ENCODE measurements at places on chromosomes 12 and 14.

DNA sequence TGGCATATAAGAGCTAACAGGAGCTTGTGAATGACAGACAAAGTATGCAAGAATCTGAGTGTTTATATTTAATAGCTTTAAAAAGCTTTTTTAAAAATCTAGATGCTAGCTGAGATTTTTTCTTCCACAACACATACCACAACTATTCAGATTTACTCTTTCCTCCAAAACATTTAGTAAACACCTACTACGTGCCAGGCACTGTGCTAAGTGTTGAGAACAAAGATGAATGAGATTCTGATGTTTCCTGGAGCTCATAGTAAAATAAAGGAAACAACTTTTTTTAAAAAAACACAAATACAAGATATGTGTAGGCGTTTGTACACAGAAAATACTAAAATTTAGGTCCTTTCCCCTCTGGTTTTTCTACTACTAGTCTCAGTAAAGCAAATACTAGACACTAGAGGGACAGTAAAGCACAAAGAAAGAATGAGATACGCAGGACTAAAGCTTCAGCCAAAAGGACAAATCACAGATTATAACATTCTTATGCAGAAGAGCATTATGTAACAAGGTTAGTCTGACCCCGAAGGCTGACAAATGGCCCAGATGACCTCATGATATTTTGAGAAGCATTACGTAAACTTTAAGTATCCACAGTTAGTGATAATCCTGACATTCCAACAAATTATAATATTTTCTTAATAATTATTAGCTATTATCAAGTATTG lies 78.6 kb upstream of the PAWR start:
- no peak for DNase-seq

- no peak for DNase-seq
These were observed 42.3 kb downstream of the DPF3 start for GRCh38 chr14:72851635-72852034.

DNA sequence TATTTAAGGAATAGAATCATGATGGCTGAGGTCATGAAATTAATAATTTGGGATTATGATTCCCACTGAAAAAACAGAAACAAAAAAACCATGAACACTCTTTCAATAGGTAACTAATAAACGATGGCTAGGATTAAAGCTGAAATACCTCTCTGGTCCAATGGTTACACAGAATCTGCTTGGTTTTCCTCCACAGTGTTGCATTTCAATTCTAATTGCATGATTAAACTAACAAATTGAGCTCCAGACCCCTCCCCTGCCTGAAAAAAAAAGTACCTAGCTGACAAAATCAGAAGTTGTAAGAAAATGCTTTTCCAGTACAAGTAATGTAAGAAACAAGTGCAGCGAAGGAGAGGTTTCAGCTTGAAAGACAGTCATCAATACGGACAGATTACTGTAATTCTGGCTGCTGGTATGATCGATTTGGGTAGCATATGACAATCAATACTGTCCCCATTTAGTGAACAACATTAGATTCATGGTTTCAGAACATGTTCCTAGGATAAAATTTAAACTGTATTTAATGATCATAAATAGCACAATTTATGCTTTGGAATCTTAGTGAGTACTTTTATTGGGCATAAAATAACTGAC lies 32.0 kb downstream of the INSM2 start:
- DNase-seq = no peak

DNA sequence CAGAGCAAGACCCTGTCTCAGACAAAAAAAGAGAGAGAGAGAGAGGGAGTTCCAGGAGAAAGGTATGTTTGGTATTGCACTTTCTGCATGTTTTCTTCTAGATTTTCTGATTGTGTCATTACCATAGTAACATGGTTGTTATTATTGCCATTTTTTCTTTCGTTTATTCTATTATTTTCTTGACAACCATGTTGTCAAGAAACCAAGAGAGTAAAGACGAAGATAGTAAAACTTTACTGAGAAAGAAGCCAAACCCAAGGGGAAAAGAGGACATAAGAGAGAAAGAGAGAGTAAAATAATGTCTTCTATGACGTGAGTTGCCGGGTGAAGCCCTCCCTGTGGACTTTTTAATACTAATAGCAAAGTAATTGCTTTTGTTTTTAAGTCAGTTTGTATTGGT lies 1186.0 kb upstream of the SEL1L start:
- no peak for DNase-seq

DNA sequence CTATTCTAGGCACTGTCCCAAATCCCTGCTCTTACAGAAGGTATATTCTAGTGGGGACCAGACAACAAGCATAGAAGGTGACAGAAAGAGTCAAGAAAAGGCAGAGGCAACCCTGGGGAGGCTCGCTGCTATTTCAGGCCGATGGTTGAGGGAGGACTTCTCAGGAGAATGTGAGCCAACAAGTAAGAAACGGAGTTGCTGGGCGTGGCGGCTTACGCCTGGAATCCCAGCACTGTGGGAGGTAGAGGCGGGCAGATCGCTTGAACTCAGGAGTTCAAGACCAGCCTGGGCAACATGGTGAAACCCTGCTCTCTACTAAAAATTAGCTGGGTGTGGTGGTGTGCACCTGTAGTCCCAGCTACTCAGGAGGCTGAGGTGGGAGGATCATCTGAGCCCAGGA lies 4.7 kb upstream of the GOLGA3 start:
- DNase-seq = no peak

GRCh38 chr12:55659486-55660385 lies 23.0 kb downstream of the OR10P1 start:
- no peak for DNase-seq

DNA sequence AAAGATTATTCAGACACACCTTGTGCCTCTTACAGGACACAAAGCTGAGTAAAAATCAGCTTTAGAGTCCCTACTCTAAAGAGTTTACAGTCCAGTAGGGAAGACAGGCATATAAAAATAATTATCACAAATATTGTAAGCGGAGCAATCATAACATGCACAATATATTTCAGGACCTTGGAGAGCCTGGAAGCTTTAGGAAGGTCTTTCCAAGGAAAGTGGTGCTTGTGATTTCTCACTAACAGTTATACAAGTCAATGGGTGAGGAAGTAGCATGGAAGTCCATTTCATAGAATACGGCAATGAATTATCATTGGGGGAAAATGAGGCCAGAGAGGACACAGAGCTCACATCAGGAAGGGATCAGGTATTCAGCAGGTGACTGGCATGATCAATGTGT lies 268.3 kb downstream of the C12orf50 start:
- no peak for DNase-seq

DNA sequence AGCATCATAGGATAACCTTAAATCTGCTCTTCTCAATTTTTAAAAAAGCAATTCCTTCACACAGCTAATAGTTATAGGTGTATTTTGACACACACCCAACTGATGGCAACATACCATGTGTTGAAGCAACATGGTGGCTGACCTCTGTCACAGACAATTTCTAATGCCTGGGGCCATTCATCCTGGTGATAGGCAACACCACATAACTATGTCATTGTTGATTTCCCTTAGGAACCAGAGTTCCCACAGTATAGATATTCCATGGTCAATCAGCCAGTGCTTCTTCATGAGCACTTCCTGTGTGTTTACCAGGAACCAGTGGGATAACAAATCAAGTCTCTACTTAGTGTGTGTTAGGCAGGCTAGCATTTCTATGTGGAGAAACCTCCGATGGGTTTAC lies 88.3 kb downstream of the FIGNL2 start:
- DNase-seq = no peak

GRCh38 chr12:124698211-124698997 lies 131.0 kb upstream of the NCOR2 start:
- no peak for DNase-seq

DNA sequence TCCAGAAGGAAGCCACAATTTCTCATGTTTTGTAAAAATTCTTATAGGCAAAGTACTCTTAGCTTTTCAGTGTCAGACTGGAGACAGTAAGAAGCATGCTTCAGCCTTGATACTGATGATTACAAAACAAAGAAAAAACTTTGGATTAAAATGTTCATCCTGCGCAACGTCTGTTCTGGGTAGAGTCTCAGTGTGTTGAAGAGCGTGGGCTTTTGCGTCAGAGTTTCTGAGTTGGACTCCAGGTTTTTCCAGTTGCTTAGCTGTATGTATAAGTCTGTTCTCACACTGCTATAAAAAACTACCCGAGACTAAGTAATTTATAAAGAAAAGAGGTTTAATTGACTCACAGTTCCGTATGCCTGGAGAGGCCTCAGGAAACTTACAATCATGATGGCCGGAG lies 508.1 kb downstream of the DIO2 start:
- DNase-seq = no peak

DNA sequence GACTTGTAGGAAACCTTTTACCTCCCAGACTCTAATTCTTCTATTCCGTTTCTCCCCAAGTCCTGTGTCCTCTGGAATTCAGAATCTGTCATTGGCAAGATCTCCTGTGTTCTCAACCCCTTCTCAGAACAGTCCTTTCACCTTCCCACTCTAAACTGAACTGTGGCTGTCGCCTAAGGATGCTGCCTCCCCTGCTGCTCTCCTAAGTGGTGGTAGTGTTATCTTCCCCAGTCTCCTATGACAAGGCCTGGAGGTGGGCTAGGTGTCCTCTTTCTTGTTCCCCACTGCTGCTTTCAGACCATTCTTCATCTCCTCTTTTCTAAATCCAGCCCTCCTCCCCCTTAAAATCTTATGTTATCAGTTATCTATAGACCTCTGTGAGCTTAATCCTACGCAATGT lies 397.4 kb downstream of the RAD51B start:
- DNase-seq = no peak

DNA sequence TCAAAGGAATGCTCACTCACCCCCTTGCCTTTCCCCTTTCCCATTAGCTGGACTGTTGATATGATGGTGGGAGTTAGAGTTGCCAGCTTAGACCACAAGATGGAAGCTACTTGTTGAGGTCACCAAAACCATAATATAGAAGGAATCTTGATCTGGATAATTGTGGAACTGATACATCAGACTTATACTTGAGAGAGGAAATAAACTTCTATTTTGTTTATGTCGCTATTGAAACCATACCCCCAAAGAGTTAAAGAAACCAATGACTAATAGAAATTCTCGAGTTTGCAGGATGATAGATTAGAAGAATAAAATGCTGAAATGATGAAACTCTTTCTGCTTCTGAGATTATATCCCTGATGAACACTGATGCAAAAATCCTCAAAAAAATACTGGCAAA lies 37.9 kb downstream of the TDG start:
- DNase-seq = no peak

DNA sequence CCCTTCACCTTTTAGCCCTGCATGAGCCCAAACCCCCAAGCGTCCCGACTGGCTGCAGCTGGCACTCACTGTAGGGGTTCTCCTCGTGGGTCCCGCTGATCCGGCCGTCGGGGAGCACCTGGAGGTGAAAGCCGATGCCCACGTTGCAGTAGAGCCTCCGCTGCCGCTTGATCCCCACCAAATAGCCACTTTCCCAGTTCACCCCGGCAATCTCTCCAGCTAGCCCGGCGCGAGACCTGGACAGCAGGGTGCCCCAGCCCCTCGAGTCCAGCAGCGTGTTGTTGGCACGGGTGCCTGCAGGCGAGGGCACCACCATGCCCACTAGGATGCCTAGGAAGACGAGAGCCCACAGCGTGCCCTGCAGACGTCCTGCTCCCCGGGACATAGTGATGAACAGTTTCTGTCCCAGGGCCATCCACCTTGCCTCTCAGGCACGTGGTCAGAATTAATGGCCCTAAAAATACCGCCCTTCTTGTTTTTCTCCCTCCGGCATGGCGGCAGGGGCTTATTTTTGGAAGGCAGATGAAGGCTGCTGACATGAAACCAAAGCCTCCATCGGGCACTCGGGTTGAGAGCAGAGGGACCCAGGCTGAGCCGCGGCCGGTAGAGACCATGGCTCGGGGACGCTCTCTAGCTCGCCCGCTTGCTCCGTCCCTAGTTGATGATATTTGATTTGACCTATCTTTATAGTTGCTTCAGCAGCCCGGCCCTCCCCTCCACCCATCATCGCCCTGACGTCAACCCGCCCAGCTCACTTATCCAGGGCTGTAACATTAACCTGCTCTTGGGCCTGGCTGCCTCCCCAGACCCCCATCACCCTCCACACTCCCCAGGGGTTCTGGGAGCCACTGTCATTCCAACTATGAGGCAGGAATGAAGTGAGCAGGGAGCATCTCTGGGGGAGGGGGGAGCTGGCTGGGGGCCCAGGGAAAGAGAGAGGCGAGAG lies at the start of gene FGF6:
Gene FGF6, minus strand, starts transcription at position 660 of the 946 bp plus-strand sequence. Its CDS starts 245 bp downstream, at position 415.
- DNase-seq = no peak

- no peak for DNase-seq
These were observed 27.7 kb downstream of the FIGNL2 start for GRCh38 chr12:51820526-51821439.

- DNase-seq = no peak
These were observed 4.3 kb downstream of the TINF2 start for GRCh38 chr14:24238123-24238522.

DNA sequence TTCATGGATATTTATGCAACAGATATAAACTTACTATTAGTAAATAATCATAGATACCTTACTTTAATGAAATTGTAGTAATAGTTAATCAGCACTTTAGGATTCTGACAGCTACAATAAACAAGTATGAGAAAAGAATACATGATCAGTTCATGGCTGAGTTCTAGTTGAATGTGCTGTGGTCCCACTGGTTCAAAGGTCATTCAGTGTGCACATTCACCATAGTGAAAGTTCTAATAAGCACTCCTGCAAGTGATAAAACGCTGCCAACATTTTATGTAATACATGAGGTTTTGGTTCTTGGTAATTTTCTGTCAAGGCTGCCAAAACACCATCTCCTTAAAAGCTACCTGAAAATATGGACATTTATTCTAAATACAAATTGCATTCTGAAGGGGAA lies 92.6 kb downstream of the NUMB start:
- no peak for DNase-seq

- DNase-seq = no peak
These were observed 69.7 kb downstream of the WASHC3 start for GRCh38 chr12:101992091-101992490.

GRCh38 chr12:3872800-3873636 lies at the start of gene PARP11:
PARP11 (minus strand) TSS chr12:3873399; CDS start chr12:3873229, 170 bp downstream.
- peak; percentile 97 for DNase-seq

DNA sequence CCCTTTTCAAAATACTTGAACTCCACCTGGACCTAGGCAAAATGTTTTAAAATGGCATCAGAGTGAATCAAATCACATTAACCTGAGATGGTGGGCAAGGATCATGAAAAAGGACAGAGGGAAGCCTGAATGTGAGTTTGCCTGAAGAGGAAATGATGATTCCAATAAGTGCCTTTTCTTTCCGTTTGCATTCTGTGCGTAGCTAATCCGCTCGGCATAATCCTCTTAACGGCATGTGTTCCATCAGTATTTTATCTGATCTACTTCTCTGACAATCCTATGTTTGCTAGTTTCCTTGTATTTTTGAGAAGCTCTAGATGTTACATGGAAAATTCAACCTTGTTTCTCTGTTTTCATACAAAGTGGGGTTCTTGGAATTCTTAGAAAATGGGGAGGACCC lies 354.6 kb downstream of the NRXN3 start:
- DNase-seq = no peak
